ENCODE measurements at places on chromosomes 6 and 20.

- DNase-seq: no peak
Measured at GRCh38 chr20:58640446-58640845, 10.6 kb upstream of the STX16 start.

GRCh38 chr6:158011478-158011920, 29.8 kb downstream of the SYNJ2 start:
- DNase-seq: no peak

DNA sequence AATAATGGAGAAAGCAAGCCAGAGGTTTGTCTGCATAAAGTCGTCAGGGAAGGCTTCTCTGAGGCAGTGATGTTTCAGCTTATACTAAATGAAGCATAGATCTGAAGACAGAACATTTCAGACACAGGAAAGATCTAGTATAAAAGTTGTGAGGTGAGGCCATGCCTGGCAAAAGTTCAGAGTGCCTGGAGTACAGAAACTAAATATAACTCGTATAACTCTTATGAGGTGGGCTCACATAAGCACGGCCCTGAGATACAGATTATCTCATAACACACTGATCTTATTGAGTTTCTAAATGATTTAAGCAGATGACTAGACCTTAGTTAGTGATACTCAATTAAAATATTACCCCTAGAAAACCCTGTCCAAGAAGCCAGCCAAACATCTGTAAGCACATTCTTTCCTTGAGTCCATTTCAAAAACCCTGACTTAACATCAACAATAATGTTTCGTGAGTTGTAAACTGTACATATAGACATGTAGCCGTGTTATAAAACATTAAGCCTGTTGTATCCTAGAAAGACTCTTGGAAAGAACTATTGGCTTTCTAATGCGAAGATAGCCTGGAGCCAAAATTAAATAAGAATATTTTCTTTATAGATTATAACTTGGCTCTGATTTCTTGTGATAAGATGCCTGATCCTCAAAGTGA, 667.6 kb downstream of the TENT5A start:
- DNase-seq: no peak

DNA sequence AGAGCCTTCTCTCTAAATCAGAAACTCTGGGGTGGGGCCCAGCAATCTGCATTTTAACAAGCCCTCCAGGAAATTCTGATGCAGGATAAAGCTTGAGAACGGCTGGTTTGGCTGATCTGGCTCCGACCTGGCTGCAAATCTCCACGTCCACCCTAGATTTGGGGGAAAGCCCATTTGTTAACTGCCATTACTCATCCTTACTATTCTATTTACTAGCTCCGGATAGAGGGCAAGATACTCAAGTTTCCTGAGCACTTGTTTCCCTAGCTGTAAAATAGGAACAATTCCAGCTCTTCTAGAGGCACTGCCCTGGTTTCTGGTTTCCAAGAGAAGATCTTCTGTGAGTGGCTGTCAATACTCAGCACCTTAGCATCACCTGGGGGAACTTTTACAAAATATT, 44.4 kb downstream of the DAAM2 start:
- no peak for DNase-seq

- no peak for DNase-seq
Measured at GRCh38 chr20:9672027-9672426, 157.6 kb downstream of the LAMP5 start.

GRCh38 chr20:24102749-24103333, 114.3 kb upstream of the GGTLC1 start:
- DNase-seq: no peak
